ENCODE measurements at places on chromosomes 4 and X.

- no peak for DNase-seq
Measured at GRCh38 chrX:56462389-56462788, 101.0 kb upstream of the UBQLN2 start.

DNA sequence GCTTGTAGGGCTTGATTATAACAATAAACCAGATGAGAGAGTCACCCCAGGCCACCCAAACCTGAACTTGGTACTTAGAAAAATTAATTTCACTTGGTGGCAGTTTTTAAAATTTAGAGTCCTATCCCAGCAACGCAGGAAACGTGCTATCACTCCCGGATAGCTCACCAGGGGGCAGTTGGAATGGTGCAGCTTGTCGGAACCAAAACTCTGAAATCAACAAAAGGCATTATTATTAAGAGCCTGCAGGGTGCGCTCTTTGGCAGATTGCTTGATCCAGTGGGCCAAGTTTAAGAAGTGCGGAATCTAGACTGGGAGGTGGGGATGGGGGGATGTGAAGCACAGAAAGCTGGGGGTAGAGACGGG, 2.4 kb downstream of the FRAS1 start:
- no peak for DNase-seq

DNA sequence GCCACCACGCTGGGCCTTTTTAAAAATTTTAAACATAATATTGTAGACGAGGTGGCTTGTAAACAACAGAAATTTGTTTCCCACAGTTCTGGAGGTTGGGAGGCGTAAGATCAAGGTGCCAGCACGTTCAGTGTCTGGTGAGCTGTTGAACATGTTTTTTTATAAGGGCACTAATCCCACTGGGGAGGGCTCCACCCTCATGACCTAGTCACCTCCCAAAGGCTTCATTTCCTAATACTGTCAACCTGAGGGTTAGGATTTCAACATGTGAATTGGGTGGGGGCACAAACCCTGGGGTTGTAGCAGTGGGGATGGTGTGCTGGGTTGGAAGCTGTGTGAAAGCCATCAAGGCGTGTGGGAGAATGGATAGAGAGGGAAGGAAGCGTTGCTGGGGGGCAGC, 27.6 kb downstream of the TBC1D14 start:
- no peak for DNase-seq

GRCh38 chr4:137000432-137000831, 531.9 kb downstream of the PCDH18 start:
- no peak for DNase-seq

DNA sequence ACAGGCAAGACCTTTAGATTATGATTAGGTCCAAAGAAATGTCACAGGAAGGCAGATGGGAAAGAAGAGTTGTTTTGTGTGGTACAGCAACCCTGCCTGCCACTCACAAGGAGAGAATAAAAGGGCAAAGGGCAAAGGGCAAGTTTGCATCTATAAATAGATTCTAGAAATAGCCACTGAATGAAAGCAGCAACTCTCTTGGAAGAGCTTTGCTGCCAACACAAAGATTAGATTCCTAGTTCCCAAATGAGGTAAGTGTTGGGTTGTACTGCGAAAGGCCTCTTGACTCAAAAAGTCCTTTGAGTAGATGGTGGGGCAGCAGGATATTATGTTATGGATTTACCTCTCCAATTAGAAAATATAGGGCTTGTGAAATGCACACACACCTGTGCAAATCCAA, 61.2 kb downstream of the MOSPD2 start:
- no peak for DNase-seq
